ENCODE measurements at places on chromosomes 2 and 18.

GRCh38 chr2:46700435-46700834, 215.2 kb downstream of the MCFD2 start:
- no peak for DNase-seq

- DNase-seq, result no peak
Measured at GRCh38 chr2:239940861-239941570, 84.1 kb downstream of the NDUFA10 start.

GRCh38 chr2:84849271-84849952, 31.5 kb downstream of the TRABD2A start:
- no peak for DNase-seq

GRCh38 chr2:229646186-229646723, 68.1 kb downstream of the DNER start:
- DNase-seq, result no peak

GRCh38 chr18:5444269-5444668, 99.5 kb downstream of the EPB41L3 start:
- DNase-seq, result no peak

- no peak for DNase-seq
Measured at GRCh38 chr2:16124881-16125613, 184.7 kb downstream of the MYCN start.

GRCh38 chr2:214651451-214651850, 158.0 kb downstream of the BARD1 start:
- DNase-seq, result no peak

DNA sequence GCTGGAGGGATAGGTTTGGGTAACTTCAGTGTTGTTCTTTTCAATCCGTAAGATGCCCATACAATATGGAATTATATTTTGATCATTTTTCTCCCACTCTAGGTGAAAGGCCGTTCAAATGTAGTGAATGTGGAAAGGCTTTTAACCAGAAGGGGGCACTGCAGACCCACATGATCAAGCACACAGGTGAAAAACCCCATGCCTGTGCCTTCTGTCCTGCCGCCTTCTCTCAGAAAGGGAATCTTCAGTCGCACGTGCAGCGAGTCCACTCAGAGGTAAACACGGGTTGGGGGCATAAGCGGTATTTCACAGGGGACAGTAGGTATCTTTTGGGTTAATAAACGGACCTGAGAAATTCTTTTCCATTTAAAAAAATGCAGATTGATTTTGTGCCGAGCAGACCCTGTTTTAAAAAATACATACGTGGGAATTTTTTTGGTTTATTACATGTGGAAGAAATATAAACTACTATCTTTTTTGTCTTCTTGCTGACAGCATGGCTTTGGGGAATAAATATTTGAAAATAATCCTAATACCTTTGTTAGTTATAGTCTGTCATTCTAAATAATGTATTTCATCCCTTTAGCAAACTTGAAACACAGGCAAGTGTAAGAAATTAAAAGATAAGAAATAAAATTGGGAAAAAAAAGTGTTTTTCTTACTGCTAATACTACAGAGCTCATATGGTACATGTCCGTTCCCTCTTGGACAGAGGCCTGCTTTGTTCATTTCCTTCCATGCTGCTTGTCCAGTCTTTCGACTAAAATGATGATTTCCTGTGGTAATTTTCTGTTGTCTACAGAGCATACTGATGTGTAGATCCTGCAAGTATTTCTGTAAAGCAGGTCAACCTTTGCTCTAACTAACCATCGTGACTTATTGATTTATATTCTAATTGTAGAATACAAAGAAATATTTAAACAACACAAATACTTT, 53.3 kb downstream of the ZNF236 start:
- peak; percentile 57 for DNase-seq

DNA sequence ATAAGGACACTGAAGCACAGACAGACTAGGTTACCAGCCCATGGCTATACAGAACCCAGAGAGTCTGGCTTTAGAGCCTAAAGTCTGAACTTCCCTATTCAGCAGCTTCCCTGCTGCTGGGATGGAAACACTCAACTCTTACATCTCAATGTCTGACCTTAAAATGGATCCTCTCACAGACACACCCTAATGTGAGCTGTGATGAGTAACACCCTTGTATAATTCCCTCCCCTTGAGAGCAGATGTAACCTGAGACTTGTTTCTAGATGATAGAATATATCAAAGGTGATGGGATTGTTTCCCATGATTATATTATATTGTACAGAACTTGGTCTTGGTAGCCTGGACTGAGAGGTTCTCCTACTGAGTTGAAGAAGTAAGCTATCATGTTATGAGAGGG, 577.1 kb upstream of the KLHL29 start:
- DNase-seq, result no peak

DNA sequence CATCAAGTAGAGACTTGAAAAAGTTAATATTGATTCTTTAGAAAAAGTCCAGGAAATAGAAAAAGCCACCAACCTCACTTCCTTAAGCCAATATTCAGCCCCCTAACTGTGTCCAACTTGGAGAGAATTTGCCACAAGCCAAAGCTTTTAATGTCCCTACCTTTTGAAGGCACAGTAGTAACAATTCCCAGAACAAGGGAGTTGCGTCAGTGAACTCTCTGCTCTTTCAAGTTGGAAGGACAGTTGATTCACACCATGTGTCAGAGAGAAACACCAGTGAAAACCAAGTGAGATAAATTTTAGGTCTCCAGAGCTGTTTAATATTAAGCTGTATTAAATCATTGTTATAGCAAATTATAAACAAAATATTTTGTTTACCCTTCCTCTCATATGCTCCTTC, 66.1 kb downstream of the EXOC6B start:
- DNase-seq, result no peak

GRCh38 chr2:112811841-112812306, 24.7 kb downstream of the IL1B start:
- no peak for DNase-seq

DNA sequence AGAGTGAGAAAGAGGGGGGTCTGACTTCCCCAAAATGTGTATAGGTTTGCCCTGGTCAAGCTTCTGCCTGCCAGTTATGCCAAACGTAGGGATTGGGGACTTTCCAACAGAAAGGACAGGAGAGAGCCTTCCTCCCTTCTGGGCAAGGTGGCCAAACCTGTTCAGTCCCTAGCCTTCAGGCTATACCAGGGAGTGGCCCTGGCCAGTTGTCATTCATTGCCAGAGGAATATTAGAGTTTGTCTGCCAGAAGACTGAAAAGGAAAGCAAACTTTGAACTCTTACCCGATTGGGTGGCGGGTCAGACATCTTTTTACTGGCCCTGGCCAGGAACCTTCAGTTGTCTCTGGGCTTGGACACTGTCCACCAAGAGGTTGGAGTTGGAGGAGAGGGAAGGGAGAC, 22.1 kb downstream of the RAB3GAP1 start:
- no peak for DNase-seq

GRCh38 chr2:96733931-96734330, 5.9 kb downstream of the LMAN2L start:
- no peak for DNase-seq

DNA sequence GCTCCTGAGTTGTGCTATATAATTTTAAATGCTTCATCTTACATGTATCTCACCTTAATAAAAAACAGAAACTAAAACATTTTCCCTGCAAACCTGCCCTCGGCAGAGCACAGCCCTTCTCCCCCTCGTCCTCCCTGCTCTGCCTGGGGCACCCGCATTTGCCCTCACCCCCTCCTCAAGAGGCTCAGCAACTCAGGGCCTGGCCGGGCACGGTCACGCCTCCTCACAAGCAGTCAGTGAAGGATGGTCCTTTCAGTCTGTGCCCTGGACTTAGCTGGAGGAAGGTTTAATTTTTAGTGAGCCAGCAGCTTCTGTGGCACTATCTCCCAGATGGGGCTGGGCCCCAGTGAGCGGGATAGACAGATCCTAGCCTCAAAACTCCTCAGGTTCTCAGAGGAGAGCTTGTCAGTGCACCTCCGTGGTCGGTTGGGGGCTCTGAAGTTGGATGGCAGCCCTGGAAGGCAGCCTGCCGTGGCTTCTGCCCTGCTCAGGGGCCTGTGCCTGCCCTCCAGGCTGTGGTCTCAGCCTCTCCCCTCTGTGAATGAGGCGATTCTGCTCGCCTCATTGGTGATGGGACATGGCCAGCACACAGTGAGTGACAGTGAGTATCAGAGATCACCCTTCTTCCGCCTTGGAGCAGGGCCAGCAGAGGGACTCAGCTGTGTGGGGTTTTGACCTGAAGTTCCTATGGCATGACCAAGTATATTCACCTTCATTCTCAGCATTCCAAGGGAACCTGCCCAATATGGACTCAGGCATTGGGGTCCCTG, 56.3 kb upstream of the AFF3 start:
- no peak for DNase-seq

GRCh38 chr2:173791502-173791901, 173.7 kb downstream of the SP3 start:
- DNase-seq, result no peak

- DNase-seq, result no peak
Measured at GRCh38 chr2:128324008-128324896, 5.6 kb upstream of the HS6ST1 start.

DNA sequence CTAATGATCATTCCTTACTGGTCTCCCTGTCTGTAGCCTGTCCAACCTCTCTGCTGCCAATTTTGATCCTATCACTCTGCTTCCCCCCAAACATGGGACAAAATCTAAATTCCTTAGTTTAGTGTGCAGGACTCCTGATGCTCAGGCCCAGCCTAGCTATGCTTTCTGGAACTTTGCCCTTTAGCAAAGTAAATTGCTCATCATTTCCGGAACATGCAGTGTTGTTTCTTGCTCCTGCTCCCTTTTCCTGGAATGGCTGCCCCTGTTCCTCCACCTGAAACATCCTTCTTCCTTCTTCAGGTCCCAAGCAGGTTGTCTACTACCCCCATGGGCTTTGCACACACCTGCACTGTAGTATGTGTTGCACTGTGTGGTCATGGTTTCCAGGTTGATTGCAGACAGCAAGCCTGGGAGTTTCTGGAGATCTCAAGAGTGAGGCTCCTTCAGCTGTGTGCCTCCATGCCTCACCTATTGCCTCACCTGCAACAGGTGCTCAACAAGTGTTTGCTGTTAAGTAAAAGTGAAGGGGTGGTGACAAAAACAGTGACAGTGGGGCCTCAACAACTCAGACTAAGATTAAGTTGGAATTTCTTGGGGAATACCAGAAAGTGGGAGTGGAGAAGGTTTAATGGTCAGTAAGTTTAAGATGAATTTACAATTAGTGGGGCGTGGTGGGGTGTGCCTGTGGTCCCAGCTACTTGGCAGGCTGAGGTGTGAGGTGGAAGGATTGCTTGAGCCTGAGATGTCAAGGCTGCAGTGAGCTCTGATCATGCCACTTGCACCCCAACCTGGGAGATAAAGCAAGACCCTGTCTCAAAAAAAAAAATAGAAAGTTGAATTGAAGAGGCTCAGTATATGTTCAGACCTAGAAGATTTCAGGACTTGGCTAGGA, 120.0 kb downstream of the DNAH6 start:
- no peak for DNase-seq

DNA sequence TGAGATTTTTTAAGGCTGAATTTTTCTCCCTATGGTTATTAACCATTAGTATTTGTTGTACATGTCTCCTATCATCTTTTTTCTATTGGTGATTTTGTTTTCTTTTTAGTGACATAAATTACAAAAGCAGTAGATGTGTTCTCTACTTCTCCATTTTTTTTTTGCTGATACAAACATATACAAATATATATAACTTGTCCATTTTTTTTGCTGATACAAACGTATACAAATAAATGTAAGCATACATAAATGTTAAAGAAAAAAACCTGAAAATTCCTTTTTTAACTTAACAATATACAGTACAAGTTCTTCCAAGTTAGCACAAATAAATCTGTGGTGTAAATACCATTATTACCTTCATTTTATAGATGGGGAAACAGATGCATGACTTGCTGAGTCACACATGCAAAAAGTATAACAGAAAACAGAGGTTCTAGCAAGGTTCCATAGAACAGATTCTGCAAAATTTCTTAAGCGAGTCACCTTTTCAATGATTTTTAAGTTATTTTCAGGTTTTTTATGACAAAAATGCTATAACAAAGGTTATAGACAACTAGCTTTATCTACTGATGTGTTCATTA, 2.1 kb downstream of the MSGN1 start:
- DNase-seq, result no peak

- DNase-seq, result peak; percentile 7
Measured at GRCh38 chr18:34710458-34710914, 388 bp downstream of the DTNA start.

Measured in nephron progenitor cell (in vitro differentiated cells).